ENCODE measurements at places on chromosomes 2 and 18.

- no peak for DNase-seq
Measured at GRCh38 chr2:203326356-203326755, 1.8 kb upstream of the ABI2 start.

DNA sequence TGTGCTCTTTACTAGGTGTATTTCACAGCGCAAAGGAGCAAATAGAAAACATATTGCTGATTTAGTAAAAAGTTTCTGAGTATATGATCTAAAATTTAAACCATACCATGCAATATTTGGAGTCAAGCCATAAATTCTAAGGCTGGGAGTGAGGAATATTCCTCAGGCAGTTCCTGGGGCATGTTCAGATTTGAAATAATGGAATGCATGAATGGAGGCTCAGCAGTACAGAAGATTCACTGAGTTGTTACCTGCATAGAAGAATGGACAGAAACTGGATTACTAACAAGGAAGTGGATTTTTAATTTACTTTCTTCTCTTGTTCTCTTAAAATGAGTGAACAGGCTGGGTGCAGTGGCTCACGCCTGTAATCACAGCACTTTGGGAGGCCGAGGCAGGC, 441.0 kb upstream of the MAP2 start:
- DNase-seq: no peak

GRCh38 chr2:118882693-118883336, 35.4 kb upstream of the EN1 start:
- peak; percentile 69 for DNase-seq

DNA sequence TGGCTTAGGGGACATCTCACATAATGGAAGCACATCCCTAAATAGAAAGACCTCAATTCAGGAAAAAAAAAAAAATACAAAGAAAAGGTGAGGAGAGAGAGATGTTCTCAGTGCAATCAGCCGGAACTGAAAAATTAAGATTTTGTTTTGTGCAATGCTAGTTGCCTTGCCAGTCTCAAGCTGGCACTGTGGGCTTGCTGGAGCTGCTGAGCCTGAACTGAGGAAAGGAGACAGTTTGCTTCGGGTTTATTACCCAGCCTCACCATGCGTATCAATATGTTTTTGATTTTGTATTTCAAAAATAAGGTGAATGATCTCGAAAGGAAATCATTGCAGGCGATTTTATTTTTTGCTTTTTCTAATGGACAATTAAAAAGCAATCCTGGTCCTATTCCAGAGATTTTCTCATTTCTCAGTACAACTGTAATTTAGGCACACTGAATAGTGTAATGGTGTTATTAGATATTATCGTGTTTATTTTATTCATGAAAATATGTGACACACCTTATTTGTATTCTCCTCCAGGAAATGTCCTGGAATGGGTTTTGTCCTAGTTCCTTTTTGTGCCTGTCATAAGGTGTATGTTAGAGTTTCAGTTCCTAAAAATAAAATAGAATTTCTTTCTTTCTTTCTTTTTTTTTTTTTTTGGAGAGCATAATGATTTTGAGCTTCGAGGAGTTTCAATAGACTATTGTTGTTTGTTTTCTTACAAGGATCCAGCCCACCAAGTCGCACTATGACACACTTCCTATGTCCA, 72.8 kb upstream of the ZEB2 start:
- no peak for DNase-seq

DNA sequence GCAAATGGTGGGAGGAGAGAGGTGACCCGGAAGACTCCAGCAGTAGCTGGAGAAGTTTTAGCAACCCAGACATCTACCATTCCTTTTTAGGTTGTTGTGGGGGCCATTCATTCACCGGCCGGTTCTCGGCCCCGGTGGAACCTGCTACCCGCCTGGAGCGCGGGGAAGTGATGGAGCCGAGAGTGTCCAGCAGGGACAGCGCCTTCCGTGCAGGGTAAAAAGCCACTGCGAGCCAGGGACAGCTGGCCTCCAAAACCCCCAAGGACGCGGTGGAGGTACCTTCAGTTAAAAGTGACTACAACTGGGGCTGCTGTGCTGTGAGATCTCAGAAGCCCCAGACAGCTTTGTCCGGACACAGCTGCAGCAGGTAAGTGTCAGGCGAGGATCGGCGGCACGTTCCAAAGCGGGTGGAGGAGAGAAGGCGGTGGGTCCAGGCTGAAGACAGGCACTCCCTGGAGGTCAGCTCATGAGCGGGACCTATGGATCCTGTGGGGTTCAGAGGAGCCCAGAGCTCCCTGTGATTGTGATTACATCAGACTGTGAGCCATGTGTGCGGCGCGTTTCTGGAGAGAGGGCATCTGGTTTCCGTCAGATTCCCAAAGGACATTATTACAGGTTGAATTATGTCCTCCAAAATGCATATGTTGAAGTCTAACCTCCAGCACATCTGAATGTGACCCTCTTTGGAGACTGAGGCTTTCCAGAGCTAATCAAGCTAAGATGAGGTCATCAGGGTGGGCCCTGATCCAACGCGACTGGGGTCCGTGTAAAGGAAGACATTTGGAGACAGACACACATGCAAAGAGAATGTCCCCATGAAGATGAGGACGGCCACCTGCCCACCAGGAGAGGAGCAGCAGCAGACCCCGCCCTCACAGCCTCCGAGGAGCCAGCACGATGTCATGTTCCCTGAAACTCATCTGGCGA, 276.3 kb downstream of the EIPR1 start:
- DNase-seq: no peak

GRCh38 chr18:10391506-10391905, 62.9 kb upstream of the APCDD1 start:
- DNase-seq: no peak

- DNase-seq: no peak
Measured at GRCh38 chr2:179262077-179262660, 2.5 kb downstream of the SESTD1 start.

DNA sequence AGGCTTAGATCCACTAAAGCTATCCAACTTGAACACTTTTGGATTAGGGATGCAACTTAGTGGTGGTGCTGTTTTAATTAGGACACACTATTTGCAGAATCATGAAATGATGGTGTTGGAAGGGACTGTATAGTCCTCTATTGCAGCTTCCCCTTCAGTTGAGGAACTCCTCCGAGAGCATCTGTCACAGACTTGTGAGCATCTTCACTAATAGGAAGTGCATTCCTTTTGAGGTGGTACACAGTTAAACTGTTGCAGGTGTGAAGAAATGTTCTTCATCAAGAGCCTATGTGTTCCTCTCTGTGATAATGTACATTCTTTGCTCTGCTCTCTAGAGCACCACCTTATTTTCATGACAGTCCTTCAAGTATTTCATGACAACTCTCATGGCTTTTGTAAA, 197.4 kb downstream of the CAMKMT start:
- DNase-seq: no peak

DNA sequence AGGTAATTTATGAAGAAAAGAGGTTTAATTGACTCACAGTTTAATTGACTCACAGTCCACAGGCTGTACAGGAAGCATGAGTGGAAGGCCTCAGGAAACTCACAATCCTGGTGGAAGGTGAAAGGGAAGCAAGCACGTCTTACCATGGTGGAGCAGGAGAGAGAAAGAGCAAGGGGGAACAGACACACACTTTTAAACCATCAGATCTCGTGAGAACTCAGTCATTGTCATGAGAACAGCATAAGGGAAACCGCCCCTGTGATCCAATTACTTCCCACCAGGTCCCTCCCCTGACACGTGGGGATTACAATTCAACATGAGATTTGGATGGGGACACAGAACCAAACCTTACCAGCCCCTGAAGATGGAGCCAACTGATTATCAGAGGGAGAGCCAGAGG, 11.2 kb upstream of the PUM2 start:
- no peak for DNase-seq

DNA sequence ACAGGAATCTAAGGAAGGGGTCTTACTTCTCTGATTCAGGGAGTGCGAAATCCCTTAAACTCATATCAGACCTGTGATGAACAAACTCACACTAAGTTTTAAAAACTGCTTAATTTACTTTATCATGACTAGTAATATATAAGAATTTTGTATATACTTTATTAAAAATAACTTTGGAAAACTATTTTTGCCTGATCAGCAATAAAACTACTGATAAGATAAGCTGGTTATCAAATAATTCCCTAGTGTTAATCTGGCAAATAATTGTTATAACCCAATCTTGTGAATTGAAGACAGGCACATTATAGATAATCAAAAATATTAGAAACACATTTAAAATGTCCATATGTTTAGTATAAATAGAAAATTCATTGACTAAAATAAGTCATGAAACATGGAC, 23.7 kb upstream of the DSC3 start:
- DNase-seq: no peak

DNA sequence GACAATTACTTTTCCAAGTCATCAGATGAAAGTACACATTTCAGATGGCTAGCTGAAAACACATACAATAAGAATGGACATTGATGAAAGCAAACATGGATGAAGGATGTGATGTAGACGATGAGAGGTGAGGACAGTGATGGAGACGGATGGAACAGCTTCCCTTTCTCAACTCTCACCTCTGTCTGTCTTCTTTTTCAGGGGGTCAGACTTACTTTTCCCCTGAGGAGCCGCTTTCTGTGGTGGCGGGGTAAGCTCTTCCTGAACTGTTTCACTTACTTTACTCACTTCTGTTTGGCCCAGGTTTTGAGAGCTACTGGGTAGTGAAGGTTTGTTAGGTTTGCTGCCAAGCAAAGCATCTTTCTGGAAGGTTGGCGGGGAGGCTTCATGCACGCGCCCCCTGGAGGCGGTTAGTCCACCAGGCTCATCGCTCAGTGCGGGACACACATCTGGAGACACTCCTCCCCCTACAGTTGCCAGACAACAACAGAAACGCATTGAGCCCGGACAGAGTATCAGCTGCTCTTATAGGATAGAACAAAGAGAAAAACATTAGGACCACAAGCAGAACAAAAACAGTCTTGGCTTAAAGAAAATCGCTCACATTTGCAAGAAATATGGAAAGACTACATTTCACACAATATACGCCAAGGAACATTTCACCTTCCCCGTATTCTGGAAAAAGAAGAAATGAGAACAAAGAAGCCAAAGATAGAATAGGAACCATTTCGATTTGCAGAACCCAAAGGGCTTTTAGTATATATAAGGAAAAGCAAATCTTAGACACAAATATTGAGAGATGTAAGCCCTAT, 90.5 kb downstream of the MYOM1 start:
- DNase-seq: peak; percentile 93

DNA sequence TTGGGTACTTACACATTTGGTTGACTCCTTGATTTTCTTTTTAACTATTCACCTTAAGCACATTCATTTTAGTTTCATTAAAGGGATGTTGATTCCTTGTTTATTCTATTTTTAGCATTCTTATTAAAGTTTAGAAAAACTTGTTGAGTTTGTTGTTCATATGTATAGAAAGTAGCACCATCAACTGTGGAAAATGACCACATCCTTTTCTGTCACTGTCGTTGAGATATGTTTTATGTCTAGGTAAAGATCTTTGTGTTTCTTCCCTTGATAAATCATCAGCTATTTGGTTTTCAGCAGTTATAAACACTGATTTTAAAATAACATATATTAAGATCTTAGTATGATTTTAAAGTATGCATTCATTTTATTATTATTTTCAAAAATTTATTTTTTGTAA, 25.1 kb downstream of the SLC39A10 start:
- no peak for DNase-seq

DNA sequence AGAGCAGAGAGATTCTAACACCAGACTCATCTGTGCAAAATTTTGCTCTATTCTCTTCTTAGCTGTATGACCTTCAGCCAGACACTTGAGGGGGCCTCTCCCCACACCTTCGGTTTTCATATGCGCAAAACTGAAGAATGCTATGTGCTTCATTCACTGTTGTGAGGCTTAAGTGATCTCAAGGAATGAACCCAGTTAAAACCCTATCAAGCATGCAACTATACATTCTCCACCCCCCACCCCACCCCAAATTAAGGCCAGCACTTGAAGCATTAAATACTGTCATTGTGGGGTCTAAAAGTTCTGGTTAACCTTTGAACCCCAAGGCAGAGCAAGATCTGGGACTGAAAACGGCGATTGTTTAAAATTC, 10.0 kb downstream of the PCARE start:
- no peak for DNase-seq

- DNase-seq: peak; percentile 15
Measured at GRCh38 chr2:29042561-29043075, 31.7 kb downstream of the PCARE start.

DNA sequence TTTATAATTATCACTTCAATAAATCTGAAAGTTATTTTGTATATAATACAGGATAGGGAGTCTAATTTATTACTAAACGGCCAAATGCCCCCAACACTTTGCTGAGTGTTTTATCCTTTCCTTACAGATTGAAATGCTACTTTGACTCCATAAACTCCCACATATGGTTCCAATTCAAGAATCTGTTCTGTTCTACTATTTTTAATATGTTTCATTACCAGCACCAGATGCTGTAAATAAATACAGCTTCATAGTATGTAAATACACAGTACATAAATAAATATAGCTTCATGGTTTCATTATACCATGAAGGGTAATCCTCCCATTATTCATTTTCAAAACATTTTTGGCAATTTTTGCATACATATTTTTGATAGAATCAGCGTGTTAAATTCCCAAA, 34.0 kb upstream of the MREG start:
- no peak for DNase-seq

- no peak for DNase-seq
Measured at GRCh38 chr2:11655495-11655894, 14.5 kb downstream of the NTSR2 start.

DNA sequence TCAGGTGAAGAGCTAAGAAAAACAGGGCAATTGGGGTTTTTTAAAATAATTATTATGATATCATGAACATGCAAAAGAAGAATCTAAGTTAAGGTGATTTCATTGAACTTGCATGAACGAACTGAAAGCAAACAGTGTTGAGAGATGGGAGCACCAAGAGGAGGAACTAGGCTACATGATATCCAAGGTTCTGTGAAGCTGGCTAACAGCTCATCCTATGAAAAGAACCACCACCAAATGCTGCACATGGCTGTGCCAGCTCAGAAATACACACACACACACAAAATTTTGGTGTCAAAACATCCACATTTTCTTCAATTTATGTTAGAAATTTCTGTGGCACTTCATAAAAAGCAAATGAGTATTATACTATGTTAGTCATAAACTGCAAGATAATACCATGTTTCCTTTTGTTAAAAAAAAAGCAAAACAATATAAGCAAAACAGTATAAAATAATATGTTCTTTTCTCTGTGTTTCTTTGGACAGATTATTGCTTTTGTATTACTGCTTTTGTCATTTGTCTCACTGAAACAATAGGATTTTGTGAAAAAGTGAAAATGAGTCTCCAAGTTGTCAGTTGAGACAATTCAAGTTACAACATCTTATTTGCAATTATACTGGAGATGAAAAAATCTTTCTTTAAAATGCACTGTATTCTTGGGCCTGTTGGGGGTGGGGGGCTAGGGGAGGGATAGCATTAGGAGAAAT, 12.6 kb upstream of the TTC32 start:
- DNase-seq: no peak

GRCh38 chr18:11259469-11260150, 110.2 kb upstream of the PIEZO2 start:
- peak; percentile 29 for DNase-seq

GRCh38 chr2:215917953-215918620, 95.3 kb downstream of the MREG start:
- peak; percentile 30 for DNase-seq

- no peak for DNase-seq
Measured at GRCh38 chr2:133941666-133942065, 312.2 kb upstream of the MGAT5 start.
